Lower leg skin (tissue), 4 donors: ENCODE measurements at places on chromosomes 3 and 15.

DNA sequence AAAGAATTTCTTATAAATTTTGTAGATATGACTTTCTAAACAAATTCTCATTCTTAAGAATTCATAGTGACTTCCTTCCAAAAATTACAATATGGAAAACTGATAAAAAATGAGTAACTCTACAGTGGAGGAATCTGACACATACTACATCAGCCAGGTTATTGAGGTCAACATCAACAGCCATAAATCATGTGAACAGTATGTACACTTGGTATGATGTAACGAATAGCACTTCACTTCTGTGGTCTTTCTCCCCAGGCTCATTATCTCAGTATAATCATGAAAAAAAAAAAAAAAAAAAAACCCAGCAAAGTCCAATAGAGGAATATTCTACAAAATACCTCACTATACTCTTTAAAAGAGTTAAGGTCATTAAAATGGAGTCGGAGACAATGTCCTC is 111.2 kb upstream of the SUCLG2 start:
- DNase-seq, result no peak

- DNase-seq, result no peak
These were observed 107.2 kb upstream of the MME start for GRCh38 chr3:154972951-154973350.

- no peak for DNase-seq
These were observed 8.0 kb upstream of the KBTBD8 start for GRCh38 chr3:66989860-66990696.

DNA sequence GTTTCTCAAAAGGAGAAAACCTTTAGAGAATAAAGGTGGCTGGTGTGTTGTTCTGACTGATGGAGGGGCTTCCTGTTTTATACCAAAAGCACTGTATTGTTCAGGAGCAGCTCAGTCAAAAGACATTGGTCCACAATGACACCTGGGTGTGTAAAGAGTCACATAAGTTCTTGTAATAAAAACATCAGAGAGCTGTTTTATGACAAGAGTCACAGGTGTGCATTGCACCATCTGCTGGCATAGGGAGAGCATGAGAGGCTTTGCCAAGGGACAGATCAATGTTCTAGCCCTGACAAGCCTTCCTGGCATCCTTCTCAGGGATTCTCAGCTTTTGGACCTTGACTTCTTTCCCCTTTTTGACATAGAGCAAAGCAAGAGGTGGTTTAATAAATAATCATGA is 20.4 kb downstream of the ARPP21 start:
- DNase-seq, result no peak

DNA sequence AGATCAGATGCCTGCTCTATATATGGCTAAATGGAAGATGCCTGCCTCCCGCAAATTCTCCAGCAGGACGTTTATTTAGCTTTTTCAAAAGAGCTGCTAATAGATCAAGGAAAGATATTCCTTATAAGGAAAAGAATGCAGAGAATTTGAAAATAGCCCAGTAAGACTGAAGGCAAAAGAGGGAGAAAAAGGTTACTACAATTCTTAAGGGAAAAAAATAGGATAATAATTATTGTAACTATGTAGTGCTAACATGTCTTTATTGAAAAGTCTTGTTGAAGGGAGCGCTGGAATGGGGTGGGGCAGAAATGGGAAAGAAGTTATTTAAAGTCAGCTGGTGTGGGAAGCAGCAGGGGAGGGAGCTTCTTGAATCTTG is 2.9 kb downstream of the TPM1 start:
- DNase-seq, result no peak

DNA sequence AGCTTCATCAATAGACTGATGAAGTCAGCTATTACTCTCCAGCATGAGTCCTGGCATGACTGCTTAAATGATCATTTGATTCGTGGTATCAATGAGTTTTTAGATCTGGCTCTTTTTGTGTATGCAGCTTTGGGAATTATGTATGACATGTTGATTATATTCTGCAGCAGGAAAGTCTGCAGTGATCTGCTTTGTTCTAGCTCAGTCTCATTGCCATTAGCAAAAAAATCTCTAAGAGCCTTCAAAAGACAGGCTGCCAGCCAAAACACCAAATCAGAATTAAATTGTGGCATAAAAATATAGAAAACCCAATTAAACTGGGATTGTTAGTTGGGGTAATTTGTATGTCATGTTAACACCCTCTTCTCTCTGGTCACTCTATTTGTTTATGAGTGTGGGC is 1021.0 kb upstream of the SEMA6D start:
- DNase-seq, result no peak

DNA sequence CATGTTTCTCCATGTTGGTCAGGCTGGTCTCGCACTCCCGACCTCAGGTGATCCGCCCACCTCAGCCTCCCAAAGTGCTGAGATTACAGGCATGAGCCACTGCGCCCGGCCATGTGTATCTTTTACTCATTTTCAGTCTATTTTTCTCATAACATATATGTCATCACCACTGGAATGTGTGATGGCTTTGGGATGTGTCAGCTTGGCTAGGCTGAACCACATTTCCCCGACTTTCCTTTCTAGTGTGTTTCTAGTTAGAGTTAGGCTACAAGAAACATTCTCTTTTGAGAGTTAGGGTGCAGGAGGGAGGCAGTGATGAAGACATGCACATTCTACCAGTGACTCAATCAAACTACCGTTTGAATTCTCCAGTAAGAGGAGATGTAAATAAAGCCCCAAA is 444.9 kb upstream of the THBS1 start:
- no peak for DNase-seq

DNA sequence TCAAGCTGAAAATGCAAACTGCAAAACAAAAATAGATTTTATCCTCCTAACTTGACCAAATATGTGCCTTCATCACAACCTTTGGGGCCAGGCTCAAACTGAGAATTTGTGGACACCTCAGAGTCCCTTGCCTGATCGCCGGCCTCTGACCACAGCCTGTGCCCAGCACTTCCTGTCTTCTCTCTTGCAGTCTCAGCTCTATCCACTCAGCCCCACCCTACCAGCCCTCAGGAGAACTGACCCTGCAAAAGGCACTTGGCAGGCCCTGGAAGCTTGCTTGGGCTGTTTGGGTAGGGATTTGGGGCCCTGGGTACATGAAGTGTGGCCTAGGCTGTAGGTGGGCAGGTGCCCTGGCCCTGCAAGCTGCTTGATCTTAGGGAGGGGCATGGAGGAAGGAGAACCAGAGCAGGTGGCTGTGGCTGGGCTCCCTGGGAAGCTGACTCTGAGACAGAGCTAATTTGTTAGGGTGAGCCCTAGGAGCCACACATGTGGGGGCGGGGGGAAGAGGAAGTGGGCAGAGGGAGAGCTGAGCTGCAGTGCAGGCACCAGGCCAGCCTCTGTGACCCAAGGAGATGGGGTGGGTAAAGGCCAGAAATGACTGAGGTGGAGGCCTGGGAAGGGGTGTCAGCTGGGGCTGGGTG is 8.6 kb downstream of the CLEC3B start:
- peak; percentile 75 for DNase-seq

GRCh38 chr3:113794526-113794925 is 44.1 kb upstream of the GRAMD1C start:
- no peak for DNase-seq

GRCh38 chr15:33283576-33283975 is 27.2 kb upstream of the RYR3 start:
- DNase-seq, result no peak

- no peak for DNase-seq
These were observed 1.2 kb upstream of the MME start for GRCh38 chr3:155078711-155079467.

- DNase-seq, result no peak
These were observed 813.3 kb upstream of the ARRDC4 start for GRCh38 chr15:97146929-97147870.

- no peak for DNase-seq
These were observed 66.2 kb downstream of the SSR3 start for GRCh38 chr3:156488767-156489166.

DNA sequence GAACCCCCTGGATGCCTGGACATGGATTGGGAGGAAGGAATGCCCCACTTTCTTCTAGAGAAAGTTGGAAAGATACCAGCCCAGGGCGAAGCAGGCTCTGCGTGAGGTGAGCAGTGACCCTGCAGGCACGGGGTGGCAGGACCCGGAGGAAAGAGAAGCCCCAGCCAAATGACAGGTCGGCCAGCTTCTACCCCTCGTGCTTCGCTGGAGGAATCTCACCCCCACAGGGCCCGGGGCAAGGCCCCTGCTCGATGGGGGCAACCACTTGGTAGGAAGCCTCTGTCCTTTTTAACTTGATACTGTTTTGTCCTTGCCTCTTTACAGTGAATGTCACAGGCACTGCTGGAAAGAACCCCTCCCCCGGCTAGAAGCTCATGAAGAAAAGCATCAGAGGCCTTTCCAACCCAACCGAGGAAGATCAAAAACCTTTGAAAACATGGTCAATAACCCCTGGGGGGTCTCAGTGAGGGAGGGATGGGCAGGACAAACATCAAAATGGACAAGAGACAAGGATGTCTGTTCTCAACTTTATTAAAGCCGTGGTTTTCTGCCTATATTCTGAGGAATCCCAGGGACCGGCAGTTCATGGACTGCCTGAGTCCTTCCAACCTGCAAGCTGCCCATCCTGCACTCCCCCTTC is 54.4 kb downstream of the SH3BP5 start:
- no peak for DNase-seq

GRCh38 chr3:10534066-10534465 is 28.7 kb upstream of the ATP2B2 start:
- DNase-seq, result no peak

GRCh38 chr15:44207643-44208042 is 12.6 kb upstream of the FRMD5 start:
- no peak for DNase-seq

- DNase-seq, result no peak
These were observed 22.7 kb downstream of the SSUH2 start for GRCh38 chr3:8621872-8622271.

GRCh38 chr15:92914768-92915221 is 14.7 kb downstream of the CHD2 start:
- no peak for DNase-seq

DNA sequence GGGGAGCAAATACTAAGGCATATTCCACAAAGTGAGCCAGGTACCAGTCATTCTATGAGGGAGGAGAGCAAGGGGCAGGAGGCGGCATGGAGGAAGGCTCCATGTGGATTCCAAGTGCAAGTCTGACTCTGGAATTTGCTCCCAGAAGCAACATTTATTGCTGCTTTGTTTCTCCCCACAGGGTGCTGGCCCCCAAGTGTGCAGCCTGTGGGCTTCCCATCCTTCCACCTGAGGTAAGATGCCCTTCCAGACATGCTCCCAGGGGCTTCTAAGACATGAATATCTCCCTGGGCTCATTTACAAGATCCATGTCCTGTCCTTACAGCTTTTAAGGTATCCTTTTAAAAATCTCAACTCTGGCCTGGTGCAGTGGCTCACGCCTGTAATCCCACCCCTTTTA is 15.9 kb upstream of the SACM1L start:
- no peak for DNase-seq

GRCh38 chr3:10432931-10433330 is 72.5 kb downstream of the ATP2B2 start:
- DNase-seq, result no peak

DNA sequence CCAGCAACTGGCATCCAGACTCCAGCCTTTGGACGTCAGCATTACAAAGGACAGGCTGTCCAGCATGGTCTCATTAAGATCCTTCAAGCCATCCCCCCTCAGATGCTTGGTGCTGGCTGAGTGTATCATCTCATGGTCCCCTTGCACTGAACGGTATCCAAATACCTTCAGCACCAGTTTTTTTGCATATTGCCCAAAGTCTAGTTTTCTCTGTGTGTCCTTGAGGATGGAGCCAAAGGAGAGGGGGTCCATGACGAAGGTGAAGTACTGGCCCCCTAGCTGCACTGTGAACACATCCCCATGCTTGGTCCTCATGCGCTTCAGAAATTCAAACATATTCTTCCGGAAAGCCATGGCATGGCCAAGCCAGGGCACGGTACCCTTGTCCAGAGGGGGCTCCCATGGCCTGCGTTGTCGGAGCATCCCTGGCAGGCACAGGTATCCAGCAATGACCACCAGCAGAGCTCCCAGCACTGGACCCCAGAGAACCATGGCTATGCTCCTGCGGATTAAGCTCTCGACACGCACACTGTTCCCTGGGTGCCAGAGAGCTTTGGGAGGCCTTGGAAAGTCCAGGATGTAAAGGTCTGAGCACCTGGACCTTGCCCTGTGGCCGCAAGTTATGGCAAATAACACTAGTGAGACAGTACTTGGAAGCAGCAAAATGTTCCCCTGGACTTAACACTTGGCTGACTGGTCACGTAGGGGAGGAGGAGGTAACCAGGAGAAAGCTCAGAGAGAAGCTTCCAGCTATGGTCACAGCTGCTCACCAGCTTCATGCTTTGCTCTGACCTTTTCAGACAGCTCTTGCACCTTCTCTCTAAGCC is at the start of gene CYP8B1:
CYP8B1 (minus strand) TSS at position 555 of the 827 bp plus-strand sequence; CDS start at position 492, 63 bp downstream.
- DNase-seq, result peak; percentile 78

- no peak for DNase-seq
These were observed 67.8 kb downstream of the RGMA start for GRCh38 chr15:93020976-93021772.

- DNase-seq, result no peak
These were observed 743.0 kb upstream of the CBLB start for GRCh38 chr3:106611841-106612240.

DNA sequence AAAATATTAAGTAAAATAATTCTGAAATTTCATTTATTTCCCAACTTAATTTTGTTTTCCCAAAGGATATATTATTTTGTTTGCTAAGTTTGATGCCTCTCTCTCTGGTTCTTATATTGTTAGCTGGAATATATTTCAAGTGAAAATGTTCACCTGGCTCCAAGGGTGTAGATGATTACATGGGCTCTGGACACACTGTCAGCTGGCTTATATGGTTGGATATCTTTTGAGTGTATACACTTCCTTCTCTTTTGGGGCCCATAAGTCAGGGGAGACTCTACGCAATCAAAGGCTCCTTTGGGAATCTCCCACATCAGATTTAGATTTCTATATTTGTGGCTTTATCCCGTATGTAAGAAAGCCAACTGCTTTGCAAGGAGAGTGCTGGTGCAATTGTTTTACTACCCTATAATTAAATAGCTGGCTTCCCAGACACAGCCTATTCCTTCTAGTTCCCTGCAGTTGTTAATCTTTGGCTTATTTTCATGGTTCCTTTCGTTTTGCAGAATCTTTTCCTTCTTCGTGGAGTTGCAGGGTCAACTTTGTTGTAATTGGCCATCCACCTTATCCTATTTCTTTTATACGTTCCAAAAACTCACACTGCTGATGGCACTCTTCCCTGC is 225.7 kb downstream of the DPH6 start:
- no peak for DNase-seq

GRCh38 chr3:57985176-57985983 is 22.8 kb upstream of the FLNB start:
- no peak for DNase-seq
